Stimulated activated naive CD8-positive, alpha-beta T cell treated with anti-CD3 and anti-CD28 coated beads, Interleukin-15, Interleukin-2, amounts not matched to agents 100 U/mL and 50 U/mL, for 24 hours (primary cell): ENCODE measurements at places on chromosomes 7 and 10.

- no peak for DNase-seq
Observed at GRCh38 chr10:118624747-118625146, 29.3 kb upstream of the PRLHR start.

- DNase-seq = no peak
Observed at GRCh38 chr7:7159063-7159658, 23.2 kb upstream of the C1GALT1 start.

DNA sequence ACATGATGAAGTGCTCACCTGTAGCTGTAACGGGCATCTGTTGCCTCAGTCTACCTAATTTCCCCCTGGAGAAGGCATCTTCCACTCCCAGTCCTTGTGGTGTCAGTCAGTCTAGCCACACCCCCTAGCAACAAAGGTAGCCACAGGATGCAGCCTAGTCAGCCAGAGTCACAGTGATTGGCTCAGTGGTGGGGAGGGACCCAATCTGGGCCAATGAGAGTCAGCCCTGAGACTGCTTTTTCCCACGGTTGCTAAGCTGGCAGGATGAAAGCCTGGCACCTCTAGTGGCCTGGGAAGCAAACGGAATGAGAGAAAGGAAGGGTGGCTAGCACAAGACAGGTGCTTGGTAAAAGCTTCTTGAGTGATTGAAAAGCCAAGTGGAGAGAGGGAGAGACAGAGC is 118.6 kb downstream of the SH3PXD2A start:
- no peak for DNase-seq

DNA sequence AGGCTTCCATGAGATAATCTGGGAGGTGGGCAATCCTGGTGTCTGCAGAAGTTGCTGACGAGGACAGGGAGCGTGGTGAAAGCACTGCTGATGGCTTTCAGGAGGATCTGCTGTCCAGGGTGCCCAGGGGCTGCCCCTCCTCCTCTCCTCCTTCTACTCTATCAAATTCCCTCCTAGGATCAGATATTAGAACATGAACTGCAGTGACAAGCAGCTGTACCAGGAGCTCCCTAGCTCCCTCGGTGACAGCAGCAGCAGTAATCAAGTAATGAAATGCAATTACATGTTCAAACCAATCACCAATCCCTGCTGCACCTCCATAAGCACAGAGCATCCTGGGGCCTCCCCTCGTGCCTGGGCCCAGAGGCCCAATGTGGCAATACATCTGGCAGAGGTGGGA is 46.9 kb downstream of the GRID1 start:
- DNase-seq = no peak

DNA sequence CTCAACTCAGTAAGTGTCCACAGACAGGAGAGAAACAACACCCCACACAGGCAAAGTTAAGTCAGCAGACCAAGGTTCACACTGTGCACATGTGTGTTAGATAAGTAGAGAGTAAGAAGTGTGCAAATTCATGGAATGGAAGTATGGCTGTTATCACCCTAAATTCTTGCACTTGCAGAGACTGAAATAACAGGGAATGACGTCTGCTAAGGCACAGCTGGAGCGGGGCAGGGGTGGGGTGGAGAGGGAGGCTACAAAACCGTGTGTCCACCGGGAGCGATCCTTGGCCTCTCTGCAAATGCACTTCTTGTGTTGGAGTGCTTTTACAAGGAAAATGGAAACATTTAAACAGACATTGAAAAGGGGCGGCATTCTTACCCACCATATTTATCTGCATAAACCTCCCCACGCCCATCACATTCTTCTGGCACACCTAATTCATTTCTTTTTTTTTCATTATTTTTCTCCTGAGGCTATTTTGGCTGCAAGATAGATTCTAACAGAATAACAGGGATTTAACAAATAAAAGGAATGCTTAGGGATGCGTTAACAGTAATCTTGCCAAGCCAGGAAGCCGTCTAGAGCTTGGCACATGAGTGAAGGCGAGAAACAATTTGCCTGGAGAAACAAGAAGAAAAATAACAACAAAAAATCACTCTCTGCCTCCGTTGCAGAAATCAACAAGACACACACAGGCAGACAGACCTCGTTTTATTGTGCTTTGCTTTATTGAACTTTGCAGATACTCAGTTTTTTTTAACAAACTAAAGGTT is 30.1 kb downstream of the TNS3 start:
- DNase-seq = no peak

- no peak for DNase-seq
Observed at GRCh38 chr7:157816086-157816485, 479.3 kb downstream of the DNAJB6 start.

DNA sequence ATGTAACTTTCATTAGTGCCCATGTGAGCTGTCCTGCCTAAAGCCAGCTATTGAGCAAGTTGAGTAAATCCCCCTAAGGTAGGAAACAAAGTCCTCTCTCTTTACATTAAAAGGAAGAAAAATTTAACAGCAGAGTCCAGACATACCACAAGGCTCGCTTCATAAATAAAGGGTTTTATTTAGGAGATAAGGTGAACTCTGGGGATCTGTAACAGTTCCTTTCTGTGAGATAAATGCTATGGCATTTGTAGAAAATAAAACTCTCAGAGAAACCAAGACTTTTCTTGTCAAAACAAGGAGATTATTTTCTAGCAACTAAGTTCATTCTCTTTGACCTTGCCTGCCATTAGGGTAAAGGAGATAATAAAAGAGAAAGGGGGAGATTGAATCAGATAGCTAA is 32.3 kb upstream of the LYZL1 start:
- DNase-seq = no peak

DNA sequence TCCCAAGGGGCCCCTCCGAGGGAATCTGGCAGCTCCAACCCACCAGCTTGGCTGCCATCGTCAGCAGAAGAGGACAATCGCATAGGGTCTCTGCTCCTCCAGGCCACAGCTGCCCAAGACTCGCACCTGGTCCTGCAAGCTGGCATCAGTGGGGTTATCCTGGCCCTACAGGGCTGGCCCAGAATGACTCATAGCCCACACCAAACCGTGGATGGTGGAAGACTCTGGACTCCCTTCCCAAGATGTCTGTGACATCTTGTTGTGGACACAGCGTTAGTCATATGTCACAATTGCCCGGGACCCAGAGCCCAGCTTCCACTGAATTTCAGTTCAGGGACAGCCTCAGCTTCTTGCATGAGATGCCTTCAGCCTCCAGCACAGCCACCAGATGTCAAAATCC is 91.5 kb upstream of the CUX1 start:
- DNase-seq = no peak

DNA sequence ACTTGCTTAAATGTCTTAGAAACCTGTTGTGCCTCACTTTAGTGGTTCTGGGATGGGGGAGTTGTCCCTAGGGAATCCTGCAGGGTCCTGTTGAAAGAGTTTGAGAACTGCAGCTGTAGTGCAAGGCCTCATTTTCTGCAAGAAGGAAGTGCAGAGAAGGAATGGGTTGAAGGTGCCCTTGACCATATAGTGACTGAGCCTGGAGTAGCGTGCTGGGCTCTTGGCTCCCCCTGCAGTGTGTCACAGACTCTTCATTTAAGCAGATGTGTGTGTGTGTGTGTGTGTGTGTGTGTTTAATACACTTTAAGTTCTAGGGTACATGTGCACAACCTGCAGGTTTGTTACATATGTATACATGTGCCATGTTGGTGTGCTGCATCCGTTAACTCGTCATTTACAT is 92.2 kb downstream of the GRK5 start:
- no peak for DNase-seq

DNA sequence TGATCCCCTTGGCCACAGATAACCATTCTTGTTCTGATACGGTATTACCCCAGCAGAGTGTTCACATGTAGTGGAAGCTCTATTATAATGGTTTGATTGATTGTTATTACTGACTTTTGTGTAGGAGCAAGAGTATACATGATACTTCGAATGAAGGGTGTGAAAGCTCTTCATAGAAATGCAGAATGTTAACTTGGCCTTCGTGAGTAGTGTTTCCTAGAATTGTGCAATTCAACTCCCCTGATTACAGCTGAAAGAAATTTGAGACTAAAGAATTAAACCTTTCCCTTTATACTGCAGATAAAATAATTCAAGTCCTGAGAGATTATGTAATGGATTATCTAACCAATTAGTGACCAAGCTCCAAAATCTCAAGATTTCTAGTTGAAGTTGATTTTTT is 38.2 kb downstream of the MKLN1 start:
- no peak for DNase-seq

- no peak for DNase-seq
Observed at GRCh38 chr7:105975770-105976417, 12.8 kb downstream of the CDHR3 start.

DNA sequence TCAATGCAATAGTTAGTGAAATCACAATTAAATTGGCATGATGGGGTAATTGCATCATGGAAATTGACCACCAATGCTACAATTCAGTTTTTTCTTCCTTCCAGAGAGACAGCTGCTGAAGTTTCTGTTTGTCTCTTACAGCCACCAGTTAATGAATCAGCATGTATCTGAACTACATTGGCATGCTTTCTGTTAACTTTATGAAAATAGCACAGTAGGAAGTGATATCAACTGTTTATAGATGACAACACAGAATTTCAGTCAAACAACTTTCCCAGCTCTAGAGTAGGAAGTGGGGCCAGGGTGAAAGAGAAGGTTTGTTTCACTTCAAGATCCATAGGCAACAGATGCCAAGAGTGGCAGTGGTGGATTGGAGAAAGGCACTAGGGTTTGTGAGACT is 339.6 kb upstream of the VWC2 start:
- no peak for DNase-seq

- no peak for DNase-seq
Observed at GRCh38 chr7:129465080-129465479, 30.8 kb downstream of the STRIP2 start.

GRCh38 chr7:38541440-38541839 is 89.7 kb downstream of the AMPH start:
- no peak for DNase-seq

DNA sequence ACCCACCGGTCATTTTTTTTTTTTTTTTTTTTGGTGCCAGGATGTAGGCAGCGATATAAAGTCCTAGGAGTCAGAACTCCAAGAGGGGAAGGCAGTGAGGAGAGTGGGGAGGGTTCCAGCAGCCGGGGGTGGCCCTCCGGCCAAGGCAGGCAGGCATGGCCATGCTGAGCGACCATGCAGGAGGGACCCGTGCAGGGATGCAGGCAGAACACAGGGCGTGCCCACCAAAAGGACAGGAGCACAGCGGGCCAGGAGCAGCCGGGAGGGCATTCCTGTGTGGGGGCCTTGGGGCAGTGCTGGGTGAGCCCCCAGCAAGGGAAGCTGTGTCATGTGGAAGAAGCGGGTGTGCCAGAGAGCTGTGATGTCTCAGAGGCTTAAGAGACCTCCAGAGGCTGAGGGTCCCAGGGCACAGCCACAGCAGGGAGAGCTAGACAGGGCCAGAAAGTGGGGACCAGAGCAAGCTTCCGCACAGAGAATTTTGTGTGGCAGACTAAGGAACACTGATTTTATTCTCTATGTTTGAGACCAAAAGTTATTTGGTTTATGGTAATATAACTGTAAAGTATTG is 5.7 kb downstream of the ZFAND2A start:
- no peak for DNase-seq

DNA sequence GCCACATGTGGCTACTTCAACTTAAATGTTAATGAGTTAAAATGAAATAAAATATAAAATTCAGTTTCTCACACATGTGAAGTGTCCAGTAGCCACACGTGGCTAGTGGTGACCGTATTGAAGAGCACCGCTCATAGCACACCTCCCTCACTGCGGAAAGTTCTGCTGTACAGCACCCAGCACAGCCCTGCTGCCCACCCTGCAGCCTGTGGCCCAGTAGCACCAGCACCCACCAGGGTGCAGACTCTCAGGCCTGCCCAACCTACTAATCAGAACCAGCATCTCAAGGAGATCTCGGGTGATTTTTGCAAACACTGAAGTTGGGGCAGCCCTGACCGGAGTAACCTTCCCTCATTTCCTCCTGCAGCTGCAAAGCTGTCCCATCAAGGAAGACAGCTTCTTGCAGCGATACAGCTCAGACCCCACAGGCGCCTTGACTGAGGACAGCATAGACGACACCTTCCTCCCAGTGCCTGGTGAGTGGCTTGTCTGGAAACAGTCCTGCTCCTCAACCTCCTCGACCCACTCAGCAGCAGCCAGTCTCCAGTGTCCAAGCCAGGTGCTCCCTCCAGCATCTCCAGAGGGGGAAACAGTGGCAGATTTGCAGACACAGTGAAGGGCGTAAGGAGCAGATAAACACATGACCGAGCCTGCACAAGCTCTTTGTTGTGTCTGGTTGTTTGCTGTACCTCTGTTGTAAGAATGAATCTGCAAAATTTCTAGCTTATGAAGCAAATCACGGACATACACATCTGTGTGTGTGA is 162.8 kb upstream of the LANCL2 start:
- DNase-seq = no peak

DNA sequence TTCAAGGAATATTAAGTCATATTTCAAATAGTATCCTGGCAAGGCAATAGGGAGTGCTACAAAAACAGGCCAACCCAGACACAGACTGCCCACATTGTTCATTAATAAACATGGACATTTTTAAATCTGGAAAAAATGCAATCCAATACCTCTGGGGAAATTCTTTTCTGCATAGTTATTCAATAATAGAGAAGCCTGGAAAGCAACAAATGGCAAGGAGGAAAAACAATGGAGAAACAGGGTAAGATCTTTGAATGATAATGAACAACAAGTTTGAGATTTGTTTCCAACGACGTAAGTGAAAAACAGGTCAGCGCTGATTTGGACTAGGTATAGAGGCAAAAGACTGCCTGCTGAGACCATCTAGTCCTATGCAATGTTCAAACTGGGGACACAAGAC is 44.7 kb upstream of the ZNF800 start:
- DNase-seq = no peak

DNA sequence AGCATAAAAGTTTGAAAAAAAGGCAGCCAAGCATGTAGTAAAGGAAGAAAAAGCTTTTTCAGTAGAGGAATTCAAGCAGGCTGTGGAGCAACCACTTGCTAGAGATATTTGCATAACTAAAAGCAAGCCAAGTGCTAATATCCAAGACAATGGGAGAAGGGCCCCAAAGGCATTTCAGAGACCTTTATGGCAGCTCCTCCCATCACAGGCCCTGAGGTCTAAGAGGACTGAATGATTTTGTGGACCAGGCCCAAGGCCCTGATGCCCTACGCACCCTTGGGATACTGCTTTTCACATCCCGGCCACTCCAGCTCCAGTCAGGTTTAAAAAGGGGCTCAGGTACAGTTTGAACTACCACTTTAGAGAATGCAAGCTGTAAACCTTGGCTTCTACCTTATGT is 261.7 kb upstream of the SEMA3C start:
- DNase-seq = no peak
